ENCODE measurements at places on chromosomes 1 and 21.
A peak's percentile ranks its signal among the peaks of the same experiment; 100 is the strongest.

DNA sequence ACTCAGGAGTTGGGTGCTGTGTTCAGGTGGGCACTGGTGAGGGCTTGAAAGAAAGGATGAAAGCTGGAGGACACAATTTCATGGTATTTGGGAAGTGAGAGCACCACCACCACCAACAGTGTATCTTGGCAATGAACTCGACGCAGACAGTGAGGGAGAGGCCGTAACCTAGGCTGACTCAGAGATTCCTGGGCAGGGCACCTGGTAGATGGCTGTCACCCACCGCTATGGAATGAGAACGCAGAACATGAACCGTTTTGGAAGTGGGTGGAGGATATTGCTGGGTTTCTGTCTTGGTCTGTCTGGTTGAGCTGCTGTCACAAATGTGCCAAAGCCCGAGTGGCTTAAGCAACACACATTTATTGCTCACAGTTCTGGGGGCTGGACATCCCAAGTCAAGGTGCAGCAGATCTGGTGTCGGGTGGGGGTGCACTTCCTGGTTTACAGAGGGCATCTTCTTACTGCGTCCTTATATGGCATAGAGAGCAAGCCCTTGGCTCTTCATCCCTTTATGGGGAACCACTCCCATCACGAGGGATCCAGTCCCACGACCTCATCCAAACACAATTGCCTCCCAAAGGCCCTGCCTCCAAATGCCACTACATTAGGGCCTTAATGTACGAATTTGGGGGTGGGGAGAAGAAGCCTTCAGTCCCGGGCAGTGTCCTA, 246.3 kb downstream of the SIPA1L2 start:
- no peak for DNase-seq

DNA sequence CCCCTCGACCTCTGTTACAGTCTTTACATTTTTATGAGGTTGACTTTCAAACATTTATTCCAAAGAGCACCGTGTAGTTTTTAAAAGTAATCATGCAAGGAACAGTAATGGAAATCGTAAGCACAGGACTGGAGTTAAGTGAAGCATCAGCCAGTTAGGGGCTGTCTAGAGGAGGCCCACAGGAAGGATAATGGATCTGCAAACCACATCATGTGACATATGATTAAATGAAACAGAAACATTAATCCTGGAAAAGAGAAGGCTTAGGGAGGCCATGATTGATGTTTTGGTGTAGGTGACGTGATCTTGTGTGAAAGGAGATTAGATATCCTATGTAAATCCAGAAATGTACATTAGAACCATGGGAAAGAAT, 25.0 kb downstream of the RGS7 start:
- no peak for DNase-seq

DNA sequence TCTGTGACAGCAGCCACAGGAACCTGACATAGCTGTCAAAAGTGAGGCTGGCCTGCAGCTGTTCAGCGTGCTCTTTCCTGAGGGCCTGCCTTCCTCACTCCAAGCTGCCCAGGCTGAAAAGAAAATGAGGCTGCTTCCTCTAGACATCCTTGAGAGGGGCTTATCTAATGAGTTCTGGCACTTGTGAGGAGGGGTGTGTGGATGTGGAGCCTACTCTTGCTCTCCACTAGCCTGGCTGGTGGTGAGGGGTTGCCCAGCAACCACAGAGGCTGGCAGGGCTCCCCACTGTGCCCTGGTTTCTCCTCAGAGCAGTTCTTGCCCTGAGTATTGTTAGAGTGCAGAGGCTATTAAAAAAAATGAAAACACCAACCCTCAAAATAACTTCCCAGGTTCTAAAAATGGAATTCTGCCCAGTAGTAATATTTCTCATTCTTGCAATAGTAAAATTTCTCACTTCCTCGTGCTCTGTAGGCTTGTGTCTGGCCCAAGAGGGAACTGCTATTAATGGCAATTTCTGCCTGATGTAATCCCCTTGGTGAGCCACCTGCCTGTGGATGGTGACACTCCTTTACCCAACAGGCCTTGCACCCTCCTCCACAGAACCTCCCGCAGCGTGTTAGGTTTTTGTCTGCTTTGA, 52.6 kb upstream of the EPS8L3 start:
- DNase-seq = no peak

- DNase-seq = no peak
Measured at GRCh38 chr1:22814176-22815042, 103.8 kb downstream of the EPHB2 start.

DNA sequence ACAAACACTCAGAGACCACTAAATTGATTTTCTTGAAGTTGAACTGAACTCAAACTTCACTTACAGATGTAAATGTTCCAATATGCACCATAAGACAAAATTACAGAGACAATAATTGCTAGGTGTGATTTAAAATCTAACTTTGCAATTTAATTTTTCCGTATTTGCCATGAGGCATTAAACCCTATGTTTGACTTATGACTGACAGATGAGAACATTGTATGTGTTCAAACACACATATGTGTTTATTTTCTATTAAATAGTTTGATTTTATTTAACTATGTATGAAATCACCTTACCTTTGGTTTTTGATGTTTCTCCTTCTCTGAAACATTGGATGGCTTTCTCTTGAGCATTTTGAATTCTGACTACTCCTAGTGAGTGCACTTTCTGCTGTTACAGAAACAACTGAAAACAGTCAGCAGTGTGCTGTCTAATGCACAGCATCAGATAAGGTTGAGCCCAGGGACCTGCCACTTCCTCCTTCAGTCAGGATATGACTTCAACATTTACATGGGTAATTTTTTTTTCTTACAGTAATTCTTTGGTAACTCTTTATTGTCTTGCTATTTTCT, at the start of gene SAMSN1:
TSS of gene SAMSN1 (minus strand) at position 410 of the 575 bp plus-strand sequence. CDS start at position 356, 54 bp downstream.
- DNase-seq = no peak

GRCh38 chr21:26284531-26284930, 114.0 kb upstream of the APP start:
- no peak for DNase-seq

DNA sequence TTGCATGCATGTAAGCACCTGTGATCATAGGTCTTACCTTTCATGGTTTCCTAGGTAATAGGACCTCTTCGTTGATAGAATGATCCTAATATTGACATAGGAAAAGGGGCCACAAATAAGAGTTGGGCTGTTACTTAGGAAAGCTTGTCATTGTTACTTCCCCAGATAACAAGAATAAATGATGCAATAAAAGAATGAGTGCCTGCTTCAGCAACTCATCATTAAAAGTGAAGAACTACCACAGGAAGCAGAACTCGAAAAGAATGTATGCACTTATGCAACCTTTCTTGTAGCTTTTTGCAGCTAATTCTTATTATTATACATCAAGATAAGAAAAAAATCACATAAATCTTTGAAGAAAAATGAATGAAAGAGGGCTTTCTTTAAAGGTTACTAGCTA, 548.6 kb downstream of the LTN1 start:
- DNase-seq = no peak

DNA sequence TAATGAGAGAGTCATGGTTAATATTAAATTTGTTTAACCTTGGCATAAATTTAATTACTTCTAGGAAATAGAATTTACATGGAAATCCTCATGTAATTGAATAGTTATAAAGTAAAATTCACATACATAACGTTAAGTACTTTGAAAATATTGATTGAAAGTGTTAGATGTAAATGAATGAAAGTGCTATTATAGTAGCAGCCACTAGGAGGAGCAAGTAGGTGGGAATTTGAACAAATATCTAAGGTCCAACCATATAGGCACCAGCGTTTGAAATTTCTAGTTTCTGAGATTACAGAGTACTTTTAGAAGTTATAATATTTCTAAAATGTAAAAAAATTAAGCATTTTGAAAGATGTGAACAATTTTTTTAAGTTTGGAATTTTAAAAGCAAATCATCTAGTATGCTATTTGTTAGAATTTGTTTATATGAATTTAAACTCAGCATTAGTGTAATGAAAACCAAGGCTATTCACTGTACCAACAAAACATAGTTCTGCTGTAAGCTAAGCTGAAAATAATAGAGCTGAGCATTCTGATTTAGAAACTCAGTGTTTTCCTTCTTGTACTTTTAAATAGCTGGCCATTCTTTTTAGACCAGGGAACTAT, 3.3 kb downstream of the B3GALT2 start:
- peak; percentile 7 for DNase-seq

- DNase-seq = no peak
Measured at GRCh38 chr1:218479436-218480115, 134.4 kb downstream of the TGFB2 start.

DNA sequence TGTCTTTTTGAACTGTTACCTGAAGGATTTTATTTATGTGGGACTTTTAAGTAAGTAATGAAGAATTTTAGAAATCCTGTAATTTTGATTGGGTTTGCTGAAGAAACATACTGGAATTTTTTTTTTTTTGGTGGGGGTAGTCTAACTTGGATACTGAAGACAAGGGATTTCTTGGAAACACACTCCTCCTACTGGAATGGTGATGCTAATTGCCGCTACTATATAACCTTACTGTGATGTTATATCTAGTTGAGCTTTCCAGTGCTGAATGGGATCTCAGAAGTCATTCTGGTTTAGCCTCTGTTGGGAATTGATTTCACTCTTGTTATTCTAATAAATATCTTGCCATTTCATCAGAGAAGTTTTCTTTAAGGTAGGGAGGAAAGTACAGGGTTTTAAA, 8.4 kb downstream of the PPP2R5A start:
- DNase-seq = no peak

GRCh38 chr1:110205156-110205555, 5.0 kb upstream of the KCNC4 start:
- no peak for DNase-seq

DNA sequence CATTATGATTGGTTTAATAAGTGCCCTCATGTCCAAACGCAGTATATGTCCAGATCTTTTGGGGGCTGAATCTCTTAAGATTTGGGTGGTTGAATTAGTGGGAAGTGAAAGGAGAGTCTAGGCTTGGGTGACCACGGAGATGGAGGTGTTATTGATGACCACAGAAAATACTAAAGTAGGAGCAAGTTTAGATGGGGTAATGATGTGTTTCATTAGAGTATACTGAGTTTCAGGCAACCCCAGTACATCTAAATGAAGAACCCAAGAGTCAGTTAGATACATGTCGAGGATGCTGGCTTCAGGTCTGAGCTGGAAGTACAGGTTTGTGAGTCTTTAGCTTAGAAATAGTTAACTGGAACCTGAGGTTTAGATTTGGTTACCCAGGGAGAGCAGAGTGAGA, 6.5 kb upstream of the ZZZ3 start:
- DNase-seq = no peak

DNA sequence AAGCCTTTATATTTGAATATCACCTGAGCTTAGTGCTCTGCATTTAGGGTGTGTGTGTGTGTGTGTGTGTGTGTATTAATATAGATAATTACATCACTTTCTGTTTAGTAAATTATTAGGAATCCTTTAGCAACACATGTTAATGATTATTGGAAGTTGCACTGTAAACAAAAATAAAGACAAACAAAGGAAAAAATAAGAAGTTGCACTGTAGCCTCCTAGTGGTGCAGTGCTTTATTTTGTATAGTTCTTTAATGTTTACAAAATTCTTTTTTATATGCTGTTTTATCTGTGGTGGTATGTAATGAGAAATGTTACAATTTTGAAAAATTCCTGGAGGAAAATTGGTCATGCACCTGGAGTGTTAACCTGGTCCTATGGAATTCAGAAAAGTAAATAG, 69.2 kb downstream of the UBE4B start:
- DNase-seq = no peak

- no peak for DNase-seq
Measured at GRCh38 chr1:99992760-99993467, 23.1 kb downstream of the SLC35A3 start.

DNA sequence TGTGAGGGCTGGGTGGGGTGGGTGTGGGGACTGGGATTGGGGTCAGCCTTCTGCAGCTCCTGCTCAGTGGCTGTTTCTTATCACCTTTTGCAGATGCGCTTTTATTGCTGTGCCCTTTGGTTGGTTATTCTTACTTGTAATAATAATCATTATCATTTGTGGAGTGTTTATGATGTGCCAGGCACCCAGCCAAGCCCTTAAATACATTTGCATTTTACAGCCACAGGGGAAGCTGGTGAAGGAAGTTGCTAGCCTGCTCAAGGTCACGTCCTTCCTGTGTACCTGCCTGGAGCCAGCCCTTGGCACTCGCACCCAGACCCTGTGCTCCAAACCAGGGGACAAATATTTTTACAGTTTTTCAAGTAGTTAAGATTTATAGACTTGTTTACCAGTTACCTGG, 144.0 kb downstream of the PGBD5 start:
- DNase-seq = no peak

GRCh38 chr1:153805042-153805745, 30.0 kb downstream of the SLC27A3 start:
- no peak for DNase-seq

DNA sequence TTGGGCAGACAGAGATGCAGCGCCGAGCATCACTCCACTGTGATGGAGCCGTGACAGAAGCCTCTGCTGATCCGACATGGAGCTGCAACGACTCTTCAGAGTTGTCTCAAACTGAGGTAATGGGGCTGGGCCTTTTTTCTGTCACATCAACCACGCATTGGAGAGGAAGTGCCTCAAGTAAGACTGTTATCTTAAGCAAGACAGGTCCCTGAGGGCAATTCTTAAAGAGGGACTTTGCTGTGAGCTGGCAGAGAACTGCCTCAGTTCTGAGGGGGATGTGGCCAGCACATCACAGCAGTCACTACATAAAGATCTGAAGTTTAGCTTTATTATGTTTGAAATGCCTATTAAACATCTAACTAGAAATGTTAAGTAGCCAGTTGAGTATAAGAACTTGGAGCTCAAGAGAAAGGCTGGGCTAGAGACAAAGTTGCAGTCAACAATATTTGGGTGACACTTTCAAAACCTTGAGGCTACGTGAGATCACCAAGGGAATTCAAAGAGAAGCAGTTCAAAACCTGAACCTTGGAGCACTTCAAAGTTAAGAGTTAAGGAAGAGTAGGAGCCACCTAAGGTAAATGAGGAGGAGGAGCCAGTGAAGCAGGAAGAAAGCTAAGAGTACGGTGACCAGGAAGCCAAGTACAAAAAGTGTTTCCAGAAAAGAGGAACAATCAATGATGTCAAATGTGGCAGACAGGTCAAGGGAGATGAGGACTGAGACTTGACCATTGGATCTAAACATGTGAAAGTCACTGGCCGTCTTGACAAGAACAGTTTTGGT, 54.2 kb upstream of the BCL9 start:
- no peak for DNase-seq

- DNase-seq = no peak
Measured at GRCh38 chr1:156121457-156121856, 6.9 kb downstream of the LMNA start.

GRCh38 chr1:76229279-76230005, 154.9 kb downstream of the ST6GALNAC3 start:
- no peak for DNase-seq

Measured in neural crest cell (in vitro differentiated cells).